ENCODE measurements at places on chromosomes 12 and 14.

DNA sequence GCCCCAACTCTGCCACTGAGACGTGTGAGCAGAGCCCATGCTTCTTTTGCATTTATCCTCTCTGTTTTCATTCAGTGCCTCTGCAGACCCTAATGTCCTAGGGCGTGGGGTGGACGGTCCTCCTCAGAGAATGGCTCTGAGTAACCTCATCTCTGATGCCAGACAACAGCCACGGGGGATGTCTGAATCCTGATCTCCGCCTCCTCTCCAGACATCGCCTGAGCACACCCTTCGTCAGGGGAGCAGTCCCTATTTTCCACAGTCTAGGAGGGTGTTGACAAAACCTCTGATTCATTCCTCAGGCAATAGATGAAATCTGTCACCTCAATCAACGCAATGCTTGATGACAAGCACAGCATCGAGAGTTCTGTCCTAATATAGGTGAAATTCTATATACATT lies 109.2 kb upstream of the DYRK2 start:
- no peak for DNase-seq

DNA sequence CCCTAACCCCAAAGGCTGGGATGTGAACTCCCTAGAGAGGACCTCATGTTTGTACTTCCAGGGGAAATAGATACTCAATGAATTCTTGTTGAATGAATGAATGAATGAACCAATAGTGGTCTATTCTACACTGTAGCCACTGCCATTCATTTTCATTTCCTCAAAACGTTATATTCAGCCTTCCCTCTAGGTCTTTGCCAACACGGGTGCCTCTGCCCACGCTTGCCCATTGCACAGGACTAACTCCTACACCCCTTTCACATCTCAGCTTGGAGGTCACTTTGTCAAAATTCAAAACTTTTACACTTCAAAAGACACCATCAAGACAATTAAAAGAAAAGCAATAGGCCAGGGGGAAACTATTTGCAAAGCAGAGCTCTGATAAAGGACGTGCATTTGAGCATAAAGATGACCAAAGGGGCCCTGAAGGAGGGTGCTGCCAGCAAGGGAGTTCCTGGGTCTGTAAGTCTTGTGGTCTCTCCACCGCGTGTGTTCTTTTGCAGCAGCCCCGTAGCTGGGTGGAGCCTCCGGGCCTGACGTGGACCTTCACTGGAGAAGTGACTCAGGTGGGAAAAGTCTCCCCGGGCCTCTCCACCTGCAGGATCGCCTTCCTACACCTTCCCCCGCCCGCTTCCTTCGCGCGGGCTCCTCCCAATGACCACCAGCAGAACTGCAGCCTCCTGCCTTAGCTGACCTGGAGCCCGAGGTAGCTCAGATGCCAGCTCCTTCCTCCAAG lies 31.5 kb downstream of the TMEM63C start:
- no peak for DNase-seq

DNA sequence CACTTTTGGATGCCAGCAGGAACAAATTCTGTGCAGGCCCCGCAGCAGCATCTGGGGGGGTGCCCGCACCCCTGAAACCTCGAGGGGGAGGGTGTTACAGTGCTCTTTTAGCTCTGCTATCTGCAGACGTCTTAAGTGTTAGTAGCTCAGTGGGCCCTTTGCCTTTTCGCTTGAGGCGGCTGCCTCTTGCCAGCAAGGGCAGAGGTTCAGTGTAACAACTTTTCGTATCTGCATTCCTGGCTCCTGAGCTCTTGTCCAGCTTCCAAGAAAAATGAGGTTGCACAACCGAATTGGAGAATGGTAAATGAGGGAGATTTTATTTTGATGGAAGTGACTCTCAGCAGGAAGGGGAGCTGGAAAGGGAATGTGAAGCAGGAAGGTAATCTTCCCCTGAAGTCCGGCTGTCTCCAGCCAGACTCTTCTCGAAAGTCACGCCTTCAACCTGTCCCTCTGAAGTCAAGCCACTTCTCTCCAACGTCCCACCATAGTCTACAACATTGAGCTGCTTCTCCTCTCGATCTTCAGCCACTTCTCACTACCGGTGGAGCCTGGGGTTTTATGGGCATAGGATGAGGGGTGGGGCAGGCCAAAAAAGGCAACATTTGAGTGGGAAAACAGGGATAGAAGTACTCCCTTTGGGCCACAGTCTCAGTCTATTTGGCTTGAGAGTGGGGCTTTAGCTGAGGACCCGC lies 17.8 kb downstream of the TAS2R50 start:
- no peak for DNase-seq

- no peak for DNase-seq
Observed at GRCh38 chr14:60195179-60195810, 30.1 kb upstream of the DHRS7 start.

DNA sequence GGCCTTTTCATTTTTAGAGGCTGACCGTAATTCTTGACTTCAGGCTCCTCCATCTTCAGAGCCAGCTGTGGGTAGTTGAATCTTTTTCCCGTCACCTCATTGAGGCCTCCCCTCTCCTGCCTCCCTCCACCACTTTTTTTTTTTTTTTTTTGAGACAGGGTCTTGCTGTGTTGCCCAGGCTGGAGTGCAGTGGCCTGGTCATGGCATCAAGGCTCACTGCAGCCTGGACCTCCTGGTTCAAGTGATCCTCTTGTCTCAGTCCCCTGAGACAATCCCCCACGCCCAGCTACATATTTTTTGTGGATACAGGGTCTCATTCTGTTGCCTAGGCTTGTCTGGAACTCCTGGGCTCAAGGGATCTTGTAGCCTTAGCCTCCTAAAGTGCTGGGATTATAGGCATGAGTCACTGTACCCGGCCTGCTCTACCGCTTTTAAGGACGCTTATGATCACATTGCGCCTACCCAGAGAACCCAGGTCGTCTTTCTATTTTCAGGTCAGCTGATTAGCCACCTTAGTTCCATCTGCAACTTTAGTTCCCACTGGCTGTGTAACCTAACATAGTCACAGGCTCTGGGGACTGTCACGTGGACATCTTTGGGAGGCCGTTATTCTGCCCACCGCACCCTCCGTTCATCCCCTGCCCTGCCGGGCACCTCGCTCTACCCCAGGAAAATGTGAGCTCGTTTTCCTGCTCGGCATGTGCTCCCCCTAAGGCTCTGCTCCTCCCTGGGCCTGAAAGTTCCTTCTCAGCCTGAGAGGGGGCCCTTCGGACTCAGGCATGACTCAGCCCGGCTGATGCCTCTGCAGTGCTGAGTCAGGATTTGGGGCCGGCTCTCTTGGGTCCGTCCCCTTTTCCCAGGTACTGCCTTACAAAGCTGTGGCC lies 13.4 kb downstream of the TNFAIP2 start:
- DNase-seq: no peak

- DNase-seq: no peak
Observed at GRCh38 chr14:92254786-92255185, 68.2 kb upstream of the SLC24A4 start.

GRCh38 chr12:98714426-98714825 lies 69.3 kb downstream of the APAF1 start:
- DNase-seq: no peak

GRCh38 chr12:26293612-26294011 lies 98.2 kb downstream of the SSPN start:
- DNase-seq: no peak
